ENCODE measurements at places on chromosomes 6 and 20.
A peak's percentile ranks its signal among the peaks of the same experiment; 100 is the strongest.

GRCh38 chr20:12975833-12976608 lies 32.8 kb upstream of the SPTLC3 start:
- no peak for DNase-seq

GRCh38 chr6:18585032-18585573 lies 198.0 kb downstream of the RNF144B start:
- DNase-seq = no peak

GRCh38 chr6:118815495-118815894 lies 78.5 kb upstream of the ASF1A start:
- DNase-seq = no peak

- no peak for DNase-seq
Measured at GRCh38 chr20:49790077-49790798, 22.4 kb upstream of the SLC9A8 start.

- no peak for DNase-seq
Measured at GRCh38 chr6:46356543-46356942, 134.7 kb downstream of the RCAN2 start.

GRCh38 chr6:34227761-34228421 lies 8.8 kb upstream of the HMGA1 start:
- DNase-seq = no peak

- no peak for DNase-seq
Measured at GRCh38 chr6:139439349-139439748, 64.9 kb upstream of the CITED2 start.

DNA sequence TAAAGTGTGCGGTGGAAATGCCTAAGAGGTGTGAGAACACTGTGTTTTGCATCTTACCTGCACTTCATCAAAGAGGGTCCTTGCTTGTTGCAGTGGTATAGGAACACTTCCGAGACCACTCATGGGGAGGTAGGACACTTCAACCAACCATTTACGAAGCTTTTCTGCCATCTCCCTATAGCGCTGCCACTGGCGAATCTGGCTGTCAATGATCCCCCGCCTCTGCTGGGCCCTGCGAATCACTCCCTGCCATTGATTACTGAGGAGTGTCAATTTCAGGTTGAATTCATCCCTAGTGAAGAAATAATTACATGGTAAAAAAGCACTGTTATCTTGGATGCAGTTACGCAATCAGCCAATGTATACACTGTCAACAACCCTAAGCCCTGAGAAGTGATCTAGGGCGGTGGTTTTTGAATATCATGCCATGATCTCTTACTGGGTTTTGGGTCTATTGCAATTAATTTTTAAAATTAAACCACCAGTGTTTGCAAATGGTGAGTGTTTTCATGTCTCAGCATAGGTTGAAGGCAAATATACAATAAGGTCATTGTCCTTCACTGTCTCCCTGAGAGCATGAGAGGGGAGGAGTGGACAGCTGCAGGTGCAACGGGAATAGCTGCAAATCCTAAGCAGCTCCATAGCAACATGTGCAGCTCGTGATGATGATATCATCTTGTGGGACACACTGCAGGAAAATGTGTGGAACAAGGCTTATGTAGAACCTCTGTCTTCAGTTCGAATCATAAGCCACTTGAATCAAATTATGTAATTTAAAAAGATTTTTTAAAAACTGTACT lies 400.6 kb downstream of the ESR1 start:
- DNase-seq = no peak

GRCh38 chr6:112163295-112164257 lies 76.2 kb downstream of the FAM229B start:
- DNase-seq = peak; percentile 52

DNA sequence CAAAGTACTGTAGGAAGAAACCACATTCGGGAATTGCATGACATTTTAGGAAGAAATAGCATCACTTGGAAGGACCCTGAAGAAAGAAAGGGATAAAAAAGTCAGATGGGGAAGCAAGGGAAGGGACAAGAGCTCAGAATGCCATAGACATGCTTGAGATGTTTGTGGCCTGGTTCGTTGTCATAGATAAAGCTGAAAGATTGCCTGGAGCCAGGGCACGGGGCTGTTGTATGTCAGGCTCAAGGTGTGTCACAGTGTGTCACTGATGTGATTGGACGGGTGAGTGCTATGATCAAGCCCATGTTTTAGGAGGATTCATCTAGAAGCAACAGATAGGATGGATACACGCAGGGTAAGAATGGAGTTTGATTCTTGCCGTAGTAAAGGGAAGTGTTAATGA lies 216.2 kb upstream of the SOX4 start:
- DNase-seq = no peak

- DNase-seq = no peak
Measured at GRCh38 chr6:5751525-5752390, 255.0 kb downstream of the NRN1 start.

GRCh38 chr6:15539722-15540270 lies 123.0 kb downstream of the DTNBP1 start:
- DNase-seq = no peak

GRCh38 chr20:31869942-31870725 lies at the start of the genes DUSP15 and TTLL9:
DUSP15 (minus strand) TSS chr20:31870527; CDS start chr20:31870337, 190 bp downstream.
TTLL9 (plus strand) TSS chr20:31870634; CDS start chr20:31871127, 493 bp downstream.
- peak; percentile 7 for DNase-seq

GRCh38 chr20:34579979-34580940 lies 21.7 kb downstream of the MAP1LC3A start:
- no peak for DNase-seq

GRCh38 chr6:14464055-14464454 lies 346.5 kb downstream of the CD83 start:
- DNase-seq = no peak

DNA sequence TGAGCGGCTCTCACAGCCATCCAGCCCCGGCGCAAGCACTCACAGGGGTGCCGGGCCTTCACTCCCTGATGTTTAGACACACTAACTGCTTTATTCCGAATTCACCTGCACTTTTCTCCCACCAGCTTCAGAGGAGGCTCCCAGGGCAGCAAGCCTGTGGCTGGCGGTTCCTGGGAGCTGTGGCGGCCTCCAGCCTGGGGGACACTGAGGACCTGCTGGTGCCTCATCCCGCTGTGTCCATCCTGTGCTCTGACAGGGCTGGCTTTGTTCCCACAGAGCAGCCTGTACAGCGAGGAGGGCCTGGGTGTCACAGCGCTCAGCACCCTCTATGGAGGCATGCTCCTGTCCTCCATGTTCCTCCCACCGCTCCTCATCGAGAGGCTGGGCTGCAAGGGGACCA lies 3.1 kb downstream of the UNC93A start:
- no peak for DNase-seq

GRCh38 chr20:50710492-50711063 lies 19.2 kb upstream of the RIPOR3 start:
- no peak for DNase-seq

DNA sequence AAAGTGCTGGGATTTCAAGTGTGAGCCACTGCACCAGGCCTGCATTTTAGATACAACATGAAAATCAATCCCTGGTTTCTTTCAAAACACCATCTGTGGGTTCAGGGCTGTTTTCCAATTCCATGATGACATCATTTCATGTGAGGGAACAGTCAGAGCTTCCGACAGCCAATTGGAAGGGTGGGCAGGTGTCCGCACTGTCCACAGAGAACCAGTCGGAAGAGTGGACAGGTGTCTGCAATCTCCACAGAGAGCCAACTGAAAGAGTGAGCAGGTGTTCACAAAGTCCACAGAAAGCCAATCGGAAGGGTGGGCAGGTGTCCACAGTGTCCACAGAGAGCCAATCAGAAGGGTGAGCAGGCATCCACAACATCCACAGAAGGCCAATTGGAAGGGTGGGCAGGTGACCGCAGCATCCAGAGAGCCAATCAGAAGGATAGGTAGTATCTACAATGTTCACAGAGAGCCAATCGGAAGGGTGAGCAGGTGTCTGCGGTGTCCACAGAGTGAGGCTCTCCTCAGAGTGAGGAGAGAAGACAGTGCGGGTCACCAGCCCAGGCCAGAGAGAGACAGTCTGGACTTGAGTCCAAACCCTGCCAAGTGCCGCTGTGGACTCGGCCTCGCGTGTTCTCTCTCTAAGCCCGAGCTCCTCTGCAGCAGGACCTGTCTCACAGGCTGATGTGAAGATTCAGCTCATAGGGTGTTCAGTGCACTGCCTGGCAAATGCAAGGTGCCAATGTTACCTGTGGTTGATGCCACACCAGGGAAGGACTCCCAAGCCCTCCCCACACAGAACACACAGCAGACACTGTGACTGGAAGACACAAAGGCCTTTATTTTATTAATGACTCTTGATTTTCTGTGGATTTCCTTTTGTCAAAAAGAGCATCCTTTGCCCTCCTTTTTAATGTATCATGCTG lies 57.3 kb downstream of the DLL1 start:
- DNase-seq = no peak

DNA sequence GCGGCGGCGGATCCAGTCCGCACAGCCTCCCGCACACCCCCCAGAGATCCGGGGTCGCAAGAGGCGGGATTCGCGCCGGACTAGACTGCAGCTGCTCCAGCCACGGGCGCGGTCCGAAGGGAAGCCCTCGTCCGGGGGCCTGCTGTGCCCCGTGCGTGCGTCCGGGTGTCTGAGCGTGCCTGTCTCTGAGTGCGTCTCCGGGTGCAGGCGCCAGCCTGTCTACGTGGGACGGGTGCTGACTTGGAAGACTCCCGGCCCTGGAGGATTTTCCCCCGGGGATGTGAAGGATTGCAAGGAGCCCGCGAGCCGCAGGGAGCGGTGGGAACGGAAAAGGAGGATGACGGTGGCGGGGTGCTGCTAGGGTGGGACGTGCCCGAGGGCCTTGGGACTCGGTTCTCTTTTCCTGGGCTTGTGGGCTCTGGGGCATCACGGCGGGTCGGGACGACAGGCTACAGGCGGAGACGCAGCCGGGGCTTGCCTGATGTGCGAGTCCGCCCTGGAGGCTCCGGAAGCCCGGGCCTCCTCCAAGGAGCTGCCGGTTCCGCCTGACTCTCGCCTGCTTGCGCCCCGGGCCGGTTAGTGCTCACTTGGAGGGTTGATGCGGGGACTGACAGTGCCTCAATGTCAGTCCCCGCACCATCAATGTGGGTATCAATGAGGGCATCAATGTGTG lies 5.7 kb downstream of the MAFB start:
- no peak for DNase-seq

DNA sequence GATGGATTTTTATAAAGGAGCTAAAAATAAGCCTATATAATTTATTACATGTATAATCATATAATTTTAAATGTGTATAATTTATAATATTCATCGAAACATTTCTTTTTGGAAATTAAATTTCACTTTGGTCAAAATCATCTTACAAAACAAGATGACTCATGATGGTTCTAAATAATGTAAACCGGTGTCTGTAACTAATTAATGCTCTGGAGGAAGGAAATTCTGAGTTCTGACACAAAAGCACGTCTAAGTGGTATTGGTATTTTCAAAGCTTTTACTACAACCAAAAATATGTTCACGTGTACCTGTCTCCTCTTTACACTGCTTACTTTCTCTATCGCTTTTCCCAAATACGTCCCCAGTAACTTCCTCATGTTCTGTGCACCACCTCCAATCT lies 134.1 kb downstream of the MTHFD1L start:
- no peak for DNase-seq

DNA sequence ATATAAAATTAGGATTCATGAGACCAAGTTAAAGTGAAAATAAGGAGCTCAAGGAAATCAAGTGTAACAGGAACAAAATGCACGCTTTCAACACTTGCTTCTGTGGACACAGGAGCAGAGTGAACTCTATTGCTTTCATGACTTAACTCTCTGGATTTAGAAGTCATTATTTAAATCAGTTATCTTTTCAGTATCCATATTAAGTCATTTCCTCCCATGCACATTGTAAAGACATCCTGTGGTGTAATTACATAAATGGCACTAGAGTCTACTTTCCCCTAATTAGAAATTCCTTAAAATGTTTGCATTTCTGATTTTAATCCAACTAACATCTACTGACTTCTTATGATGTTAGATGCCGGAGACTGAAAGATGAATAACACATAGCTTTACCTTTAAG lies 88.0 kb downstream of the INSM1 start:
- DNase-seq = no peak

DNA sequence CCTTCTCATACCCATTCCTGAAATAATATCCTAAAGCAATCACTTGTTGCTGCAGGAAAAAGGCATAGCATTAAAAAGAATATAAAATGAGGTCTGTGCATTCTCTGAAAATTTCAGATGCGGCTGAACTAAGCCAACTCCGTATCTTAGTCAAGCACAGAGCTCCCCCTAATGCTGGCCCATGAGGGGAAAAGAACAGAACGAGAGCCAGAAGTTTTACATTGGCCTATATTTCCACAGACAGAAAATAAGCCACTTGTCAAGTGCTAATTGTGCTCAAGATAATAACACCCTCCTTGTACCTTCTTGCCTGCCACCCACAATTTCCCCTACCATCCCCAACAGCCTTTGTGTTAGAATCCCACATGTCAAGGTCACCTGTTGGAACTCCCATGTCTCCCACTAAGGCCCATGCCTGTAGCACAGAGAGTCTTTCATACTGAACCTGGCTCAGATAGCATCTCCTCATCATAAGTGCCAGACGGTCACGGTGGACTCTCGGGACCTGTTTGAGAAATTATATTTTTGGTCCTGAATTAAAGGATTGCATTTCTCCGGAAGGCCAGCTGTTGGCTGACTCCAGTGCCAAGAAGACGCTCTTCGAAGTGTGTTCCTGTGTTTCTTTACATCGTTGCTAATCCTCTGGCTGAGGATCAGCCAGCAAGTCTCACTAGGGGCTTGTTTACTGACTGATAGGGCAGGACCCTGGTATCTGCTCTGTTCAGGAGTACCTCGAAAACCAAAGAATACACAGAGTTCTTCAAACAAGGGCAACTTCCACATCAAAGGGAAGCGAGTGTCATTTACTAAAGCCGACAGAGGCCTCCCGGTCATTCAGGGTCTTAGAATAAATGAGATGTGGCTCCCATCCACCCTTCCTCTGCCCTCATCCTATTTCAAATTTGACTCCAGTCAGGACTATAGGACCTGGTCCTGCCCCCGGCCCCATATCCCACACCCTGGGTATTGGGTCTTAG lies 183.4 kb upstream of the FBXL4 start:
- no peak for DNase-seq

DNA sequence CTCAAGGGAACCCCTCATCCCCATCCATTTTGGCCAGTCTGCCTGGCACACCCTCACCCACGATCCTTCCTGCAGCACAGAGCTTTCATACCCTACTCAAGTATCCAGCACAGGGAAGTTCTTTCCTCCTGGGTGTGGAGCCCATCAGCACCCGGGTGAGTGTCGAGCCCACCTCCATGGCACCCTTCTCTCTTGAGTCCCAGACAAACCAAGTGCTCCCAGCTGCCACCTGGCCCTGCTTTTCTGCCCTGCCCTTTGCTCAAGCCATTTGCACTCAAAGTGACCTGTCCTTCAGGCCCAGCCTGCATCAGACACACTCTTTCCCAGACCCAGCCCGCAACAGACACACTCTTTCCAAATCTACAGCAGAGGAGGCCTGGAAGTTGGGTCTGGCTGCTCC lies 257.2 kb downstream of the DLL1 start:
- no peak for DNase-seq

- DNase-seq = no peak
Measured at GRCh38 chr6:118808793-118809638, 84.9 kb upstream of the ASF1A start.

DNA sequence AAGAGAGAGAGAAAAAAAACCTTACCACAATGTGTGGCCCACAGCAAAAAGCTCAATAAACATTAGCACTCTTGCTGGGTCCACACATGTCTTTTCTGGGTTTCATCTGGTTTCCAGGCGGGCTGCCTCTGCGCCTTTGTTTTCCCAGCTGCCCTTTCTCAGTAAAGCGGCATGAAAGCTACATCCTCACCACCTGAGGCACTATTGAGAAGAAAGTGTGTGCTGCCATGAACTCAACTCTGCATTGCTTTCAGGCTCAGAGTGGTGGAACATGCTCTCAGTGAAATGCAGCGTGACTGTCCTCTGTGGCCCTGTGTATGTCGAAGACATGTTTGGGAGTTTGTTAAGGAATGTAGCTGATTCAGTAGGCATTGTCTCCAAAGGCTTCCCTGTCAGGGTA lies 102.3 kb downstream of the LYRM2 start:
- no peak for DNase-seq

- DNase-seq = no peak
Measured at GRCh38 chr20:50019466-50020256, 36.9 kb downstream of the SNAI1 start.

Data from NCI-H2227 treated with DMSO at 0.1 percent for 48 hours (cell line).